ENCODE measurements at places on chromosomes 2 and 18.

DNA sequence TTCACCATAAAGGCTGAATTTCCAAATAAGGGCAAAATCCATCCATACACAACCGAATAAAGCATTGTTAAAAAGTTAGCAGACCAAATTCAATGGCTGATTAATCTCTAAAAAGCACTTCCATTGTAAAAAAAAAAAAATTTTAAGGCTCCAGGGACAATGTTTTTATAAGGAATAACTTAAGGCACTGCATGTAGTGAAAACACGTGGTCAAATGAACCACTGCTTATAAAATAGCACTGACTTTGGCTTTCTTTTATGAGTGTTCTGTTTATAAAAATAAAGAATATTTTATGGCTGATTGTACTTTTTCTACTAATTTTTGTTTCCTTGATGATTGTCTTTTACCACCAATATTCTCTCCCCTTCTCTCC lies 409.3 kb upstream of the KCNH7 start:
- DNase-seq = peak; percentile 3

DNA sequence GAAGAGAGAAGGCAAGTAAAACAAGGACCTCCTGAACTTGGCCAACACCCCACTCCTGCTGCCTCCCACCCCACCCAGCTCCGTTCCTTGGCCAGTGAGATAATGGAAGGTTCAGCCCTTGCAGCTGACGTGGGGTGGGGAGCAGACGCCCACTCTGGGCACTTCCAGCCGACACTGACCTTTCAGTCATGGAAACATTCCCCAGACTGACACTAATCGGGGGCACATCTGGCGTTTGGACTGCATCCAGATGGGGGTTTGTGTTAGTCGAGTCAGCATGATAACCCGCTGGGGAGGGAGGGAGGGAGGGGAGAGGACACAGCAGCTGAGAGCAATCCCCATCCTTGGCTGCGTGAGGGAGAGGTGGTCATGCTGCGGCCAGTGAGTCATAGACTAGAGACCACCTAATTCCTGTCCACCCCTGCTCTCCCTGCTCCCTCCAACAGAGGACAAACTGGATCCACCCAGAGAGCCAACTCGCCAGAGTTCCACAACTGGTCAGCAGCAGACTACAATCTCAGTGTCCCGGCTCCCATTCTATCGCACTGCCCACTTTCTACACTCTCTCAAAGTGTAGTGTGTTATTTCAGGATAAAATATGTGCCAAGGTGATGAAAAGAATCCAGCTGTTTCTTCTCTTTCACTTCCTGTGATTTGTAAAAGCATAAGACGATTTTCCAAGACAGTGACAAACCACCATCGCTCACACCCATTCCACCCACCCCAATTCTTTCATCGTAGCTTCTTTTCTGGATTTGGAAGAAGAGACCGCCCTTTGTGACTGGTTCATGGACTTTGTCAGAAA lies 115.4 kb upstream of the PKDCC start:
- no peak for DNase-seq

- no peak for DNase-seq
These were observed 37.2 kb upstream of the PXDN start for GRCh38 chr2:1781291-1782080.

DNA sequence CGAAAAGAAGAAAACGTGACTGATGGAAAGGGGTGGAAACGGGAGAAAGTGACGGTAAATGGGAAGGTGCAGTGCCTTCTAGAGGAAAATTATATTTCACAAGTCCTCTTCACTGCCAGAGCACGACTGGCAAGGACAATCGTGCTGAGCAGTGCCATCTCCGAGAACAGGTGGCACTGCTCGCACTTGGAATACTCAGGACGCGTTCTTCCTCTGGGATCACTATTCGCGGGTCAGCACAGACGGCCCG lies 364 bp downstream of the STAT1 start:
- no peak for DNase-seq

DNA sequence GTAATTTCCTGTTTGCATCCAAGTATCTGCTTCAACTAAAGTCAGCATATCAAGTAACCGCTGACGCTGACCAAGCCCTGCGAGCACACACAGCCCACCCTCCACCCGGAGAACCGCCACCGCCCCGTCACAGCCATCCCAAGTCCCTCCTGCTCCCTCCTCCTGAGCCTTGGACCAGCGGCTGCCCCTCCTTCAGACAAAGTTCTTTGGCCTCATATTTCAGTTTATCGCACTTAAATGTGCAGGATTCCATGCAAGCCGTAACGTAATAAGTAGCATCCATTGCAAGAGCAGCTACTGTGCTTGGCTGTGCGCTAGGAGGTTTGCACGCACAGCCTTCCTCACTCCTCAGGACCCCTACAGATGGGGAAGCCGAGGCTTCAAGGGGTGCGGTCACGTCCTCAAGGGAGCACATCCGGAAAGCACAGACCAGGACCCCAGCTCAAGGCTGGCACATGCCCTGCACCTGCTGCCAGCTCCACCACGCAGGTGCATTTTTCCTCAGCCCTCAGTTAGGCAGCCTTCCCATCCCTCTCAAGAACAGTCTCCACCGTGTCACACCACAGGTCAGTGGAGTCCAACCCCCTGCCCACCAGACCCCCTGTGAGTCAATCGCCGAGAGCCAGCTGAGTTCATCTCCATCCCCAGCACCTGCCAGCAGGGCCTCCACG lies 17.1 kb downstream of the PXDN start:
- no peak for DNase-seq

DNA sequence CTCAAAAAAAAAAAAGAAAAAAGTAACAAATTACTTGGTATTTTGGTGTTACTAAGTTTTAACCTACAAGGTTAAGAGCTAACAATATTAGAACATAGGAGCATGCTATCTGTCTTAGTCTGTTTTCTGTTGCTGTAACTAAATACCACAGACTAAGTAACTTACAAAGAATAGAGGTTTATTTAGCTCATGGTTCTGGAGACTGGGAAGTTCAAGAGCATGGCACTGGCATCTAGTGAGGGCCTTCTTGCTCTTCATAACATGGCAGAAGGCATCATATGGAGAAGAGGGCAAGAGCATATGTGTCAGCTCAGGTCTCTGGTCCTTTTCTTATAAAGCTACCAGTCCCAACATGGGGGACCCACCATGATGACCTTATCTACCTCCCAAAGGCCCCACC lies 36.5 kb downstream of the SMARCAL1 start:
- no peak for DNase-seq

- no peak for DNase-seq
These were observed 29.6 kb upstream of the TTN start for GRCh38 chr2:178836807-178837206.

- DNase-seq = no peak
These were observed 13.4 kb upstream of the LRPPRC start for GRCh38 chr2:44009136-44009735.

DNA sequence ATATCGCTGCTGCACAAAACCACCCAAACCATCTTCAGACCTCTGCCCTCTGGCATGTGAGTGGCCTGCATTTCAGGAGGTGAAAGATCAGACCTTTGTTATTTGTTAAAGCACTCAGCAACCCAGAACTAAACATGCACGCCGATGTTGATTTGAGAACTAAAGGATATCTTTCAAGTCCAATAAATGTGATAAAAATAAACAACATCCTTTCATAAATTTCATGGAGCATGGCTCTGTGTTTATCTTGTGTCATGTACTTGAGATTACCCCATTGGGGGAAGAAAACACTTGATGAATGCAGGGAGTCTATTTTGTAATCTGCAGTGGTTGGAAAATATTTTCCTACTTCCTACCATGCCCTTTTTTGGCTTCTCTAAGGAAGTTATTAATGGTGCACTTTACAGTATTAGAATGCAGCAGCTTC lies 70.8 kb upstream of the GATA6 start:
- DNase-seq = no peak

DNA sequence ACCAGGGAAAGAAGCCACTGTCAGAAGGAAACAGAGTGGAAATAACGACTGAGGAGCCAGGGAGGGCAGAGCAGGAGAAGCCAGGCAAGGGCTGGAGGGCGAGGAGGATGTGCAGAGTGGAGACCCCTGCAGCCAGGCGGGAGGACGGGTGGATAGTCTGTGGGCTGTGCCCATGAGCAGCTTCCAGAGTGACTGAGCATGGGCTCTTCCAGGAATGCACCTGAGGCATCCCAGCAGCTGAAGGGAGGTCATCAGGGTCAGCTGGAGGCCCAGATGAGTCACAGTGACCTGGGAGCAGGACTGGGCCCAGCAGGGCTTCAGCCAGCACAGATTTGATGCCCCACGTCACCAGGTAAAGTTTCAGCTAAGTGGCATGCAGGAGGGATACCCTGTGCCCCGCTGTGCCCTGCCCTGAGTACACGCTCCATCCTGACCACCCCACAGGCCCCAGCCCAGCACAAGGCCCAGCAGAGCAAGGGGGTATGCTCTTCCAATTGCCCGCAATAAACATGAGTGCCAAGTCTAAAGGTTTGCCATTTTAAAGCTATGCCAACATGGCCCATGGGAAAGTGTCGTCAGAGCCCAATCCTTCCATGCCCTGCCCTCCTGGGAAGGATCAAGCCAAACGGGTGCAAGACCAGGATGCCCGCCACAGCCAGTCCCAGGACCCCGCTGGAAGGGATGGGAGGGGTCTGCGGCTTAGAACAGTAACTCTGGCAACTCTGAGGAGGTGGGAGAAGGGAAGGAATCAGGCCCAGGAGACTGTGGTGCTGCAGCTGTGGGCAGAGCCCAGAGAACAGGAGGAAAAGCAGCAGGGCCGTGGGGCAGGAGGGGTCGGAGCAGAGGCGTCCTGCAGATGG lies 85.7 kb downstream of the SEPTIN10 start:
- DNase-seq = no peak

- no peak for DNase-seq
These were observed 77.2 kb upstream of the PXDN start for GRCh38 chr2:1821530-1821929.

DNA sequence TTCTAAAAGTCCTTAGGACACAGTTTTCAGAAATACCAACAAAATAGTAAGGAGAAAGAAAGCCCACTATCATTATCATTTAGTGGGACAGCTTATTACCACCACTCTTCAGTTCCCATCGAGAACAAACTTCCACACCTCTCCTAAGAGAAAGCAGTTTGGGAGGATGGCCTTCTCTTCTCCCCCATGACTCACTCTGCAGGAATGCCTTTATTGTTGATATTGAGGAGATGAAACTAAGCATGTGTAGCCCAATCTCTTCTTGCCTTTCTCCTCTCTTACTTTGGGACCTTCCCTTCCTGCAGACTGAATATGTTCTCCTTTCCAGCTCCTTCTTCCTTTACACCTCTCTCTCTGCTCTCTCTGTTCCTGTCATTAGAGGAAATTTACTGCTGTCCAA lies 30.0 kb upstream of the ERMN start:
- DNase-seq = no peak

- DNase-seq = no peak
These were observed 154.1 kb downstream of the FHOD3 start for GRCh38 chr18:36451454-36452251.

DNA sequence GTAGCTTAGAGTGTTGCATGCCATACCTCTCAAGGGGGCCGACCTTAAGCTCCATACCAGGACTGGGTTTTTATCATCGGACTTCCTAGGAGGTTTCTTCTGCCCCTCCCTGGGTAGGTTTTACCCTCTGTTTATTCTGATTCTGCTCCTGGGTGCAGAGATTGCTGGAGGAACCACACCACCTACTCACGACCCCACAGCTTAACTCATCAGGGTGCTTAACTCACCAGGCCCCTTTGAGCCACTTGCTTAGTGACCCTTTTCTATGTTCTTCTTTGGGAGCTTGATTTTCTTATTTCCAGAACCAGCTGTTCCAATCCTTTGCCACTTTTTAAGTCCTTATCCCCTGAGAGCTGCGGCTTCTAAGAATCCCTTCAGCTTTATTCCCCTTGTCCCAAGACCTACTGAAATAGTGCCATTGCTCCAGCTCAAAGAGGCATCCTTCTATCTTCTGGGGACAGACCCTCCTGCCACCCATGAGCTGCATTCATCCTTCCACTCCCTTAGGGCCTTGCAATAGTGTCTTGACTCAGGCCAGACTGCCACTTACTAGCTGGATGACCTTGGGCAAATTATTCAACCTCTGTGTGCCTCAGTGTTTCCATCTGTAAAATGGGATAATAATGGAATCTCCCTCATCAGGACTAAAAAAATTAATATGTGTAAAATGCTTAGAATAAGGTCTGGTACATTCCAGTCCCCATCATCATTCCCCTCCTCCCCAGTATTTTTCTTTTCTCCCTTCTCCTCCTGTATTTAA lies 5.8 kb downstream of the OXER1 start:
- DNase-seq = no peak

DNA sequence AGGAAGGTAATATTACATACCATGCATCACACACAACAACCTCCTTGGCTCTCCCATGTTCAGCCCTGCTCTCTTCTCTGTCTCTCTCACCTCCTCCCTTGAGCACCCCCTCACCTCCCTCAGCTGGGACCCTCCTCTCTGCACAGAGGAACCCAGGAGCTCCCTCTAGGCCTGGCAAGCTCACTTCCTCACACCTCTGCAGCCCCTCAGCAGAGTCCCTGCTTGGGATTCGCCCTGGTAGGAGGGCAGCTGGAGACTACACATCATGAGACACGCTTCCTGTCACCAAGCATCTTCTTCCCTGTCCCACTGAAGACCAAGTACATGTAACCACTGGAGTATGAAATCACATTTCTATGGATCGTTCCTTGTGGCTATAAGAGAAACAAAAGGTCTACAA lies 51.0 kb downstream of the ADD2 start:
- DNase-seq = no peak

DNA sequence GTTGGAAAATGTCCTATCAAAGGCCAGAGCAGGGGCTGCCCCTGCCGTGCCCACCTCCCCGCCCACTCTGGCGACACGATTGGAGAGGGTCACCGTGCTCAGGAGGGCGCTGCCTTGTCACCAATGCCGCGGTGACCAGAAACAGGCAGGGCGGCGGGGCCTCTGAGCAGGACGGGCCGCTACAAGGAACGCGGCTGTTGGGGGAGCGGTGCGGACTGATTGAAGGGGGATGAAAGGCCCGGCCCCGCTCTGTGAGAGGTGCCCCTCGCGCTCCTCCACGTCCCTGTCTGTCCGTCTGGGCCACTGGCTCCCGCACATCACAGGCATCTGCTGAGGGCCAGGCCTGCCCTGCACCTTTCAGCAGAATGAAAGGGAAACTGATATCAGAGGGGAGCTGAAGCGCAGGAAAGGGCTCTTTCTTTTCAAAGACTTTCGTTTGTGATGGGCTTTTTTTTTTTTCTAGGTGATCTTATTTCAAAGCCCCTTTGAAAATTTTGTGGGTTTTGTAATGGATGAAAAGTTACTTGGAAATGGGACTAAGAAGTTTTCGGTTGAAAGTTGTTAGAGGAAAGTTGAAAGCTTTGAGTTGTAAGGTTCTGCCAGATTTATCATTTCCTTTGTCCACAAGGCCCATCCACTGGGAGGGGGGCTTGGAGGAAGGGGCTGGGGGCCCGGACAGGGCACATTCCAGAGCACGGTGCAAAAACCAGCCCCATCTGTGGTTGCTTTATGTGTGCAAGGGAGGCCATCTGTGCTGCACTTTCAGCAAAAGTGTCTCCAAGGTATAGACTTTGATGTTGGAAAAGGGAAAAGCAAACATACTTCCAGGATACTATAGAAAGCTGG lies 244.2 kb downstream of the KLHL29 start:
- DNase-seq = no peak

DNA sequence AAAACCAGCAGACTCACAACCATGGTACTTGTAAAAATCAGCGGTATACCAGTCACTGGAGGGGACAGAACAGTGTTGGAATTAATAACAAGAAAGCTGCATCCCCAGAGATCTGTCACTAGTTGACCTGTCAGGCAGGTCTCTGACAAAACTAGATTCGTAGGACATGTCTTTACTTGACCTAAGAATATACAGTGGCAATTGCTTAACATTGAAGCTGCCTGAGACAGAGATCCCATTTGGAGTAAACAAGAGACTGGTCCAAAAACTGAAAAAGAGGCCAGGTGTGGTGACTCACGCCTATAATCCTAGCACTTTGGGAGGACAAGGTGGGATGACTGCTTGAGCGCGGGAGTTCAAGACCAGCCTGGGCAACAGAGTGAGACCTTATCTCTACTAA lies 7.2 kb upstream of the SS18 start:
- DNase-seq = no peak

Data from AG09309 (cell line).